Right hindlimb (tissue), 1 donor: ENCODE measurements at places on chromosomes 2 and 18.
A peak's percentile ranks its signal among the peaks of the same experiment; 100 is the strongest.

GRCh38 chr2:53103679-53104078, 663.9 kb upstream of the CHAC2 start:
- no peak for DNase-seq

- no peak for DNase-seq
These were observed 2.5 kb upstream of the PKDCC start for GRCh38 chr2:42045352-42045751.

DNA sequence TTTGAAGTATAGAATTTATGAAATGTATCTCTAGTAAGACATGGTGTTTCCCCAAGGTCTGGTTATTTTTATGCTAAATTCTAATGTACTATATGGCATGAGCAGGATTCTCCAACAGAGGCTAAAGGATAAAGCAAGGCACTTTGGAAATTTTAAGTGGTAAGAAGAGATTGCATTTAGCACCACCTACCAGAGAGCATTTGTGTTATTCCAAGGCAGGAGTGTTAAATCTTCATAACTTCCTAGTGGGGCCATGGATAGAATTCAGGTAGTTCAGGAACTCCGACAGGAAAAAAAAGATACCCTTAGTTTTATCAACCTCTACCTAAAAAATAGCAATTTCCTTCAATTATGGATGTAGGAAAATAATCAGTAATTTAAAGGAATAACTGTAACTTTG, 497.4 kb upstream of the CRIM1 start:
- no peak for DNase-seq

DNA sequence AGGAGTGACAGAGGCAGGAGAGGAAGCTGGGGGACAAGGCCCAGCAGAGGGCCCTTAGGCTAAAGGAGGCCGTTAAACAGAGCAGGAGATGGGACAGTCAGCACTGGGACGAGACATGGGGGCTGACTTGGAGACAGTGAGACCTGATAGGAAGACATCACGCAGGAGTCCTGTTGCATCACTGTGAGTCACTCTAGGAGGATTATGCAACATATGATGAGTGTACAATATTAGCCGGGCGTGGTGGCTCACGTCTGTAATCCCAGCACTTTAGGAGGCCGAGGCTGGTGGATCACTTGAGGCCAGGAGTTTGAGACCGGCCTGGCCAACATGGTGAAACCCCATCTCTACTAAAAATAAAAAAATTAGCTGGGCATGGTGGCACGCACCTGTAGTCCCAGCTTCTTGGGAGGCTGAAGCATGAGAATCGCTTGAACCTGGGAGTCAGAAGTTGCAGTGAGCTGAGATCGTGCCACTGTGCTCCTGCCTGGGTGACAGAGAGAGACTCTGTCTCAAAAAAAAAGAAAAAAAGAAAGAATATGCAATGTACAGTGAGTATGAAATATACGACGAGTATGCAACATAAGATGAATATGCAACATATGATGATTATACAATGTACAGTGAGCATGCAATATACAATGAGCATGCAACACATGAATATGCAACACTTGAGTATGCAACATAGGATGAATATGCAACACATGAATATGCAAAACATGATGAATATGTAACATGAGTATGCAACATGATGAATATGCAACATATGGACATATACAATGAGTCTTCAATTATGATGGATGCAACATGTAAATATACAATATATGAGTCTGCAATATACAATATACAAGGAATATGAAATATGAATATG, 83.3 kb upstream of the ID2 start:
- no peak for DNase-seq

DNA sequence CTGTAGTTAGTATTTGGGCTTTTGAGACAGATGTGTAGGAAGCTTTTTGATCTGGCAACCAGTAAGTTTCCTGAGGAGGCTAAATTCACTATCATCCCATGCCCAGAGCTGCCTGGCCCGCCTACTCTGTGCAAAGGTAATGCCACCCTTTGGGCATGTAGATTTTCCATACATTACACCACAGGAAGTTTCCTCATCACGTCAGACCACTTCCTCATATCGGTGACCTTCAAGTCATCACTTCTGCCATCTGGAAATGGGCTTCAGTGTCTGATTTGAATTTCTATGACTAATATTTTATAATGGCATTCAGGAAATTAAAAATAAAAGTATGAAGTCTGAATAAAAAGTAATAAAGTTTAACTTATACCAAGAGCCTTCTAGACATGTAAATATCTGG, 825.4 kb downstream of the DCDC2C start:
- DNase-seq = no peak

DNA sequence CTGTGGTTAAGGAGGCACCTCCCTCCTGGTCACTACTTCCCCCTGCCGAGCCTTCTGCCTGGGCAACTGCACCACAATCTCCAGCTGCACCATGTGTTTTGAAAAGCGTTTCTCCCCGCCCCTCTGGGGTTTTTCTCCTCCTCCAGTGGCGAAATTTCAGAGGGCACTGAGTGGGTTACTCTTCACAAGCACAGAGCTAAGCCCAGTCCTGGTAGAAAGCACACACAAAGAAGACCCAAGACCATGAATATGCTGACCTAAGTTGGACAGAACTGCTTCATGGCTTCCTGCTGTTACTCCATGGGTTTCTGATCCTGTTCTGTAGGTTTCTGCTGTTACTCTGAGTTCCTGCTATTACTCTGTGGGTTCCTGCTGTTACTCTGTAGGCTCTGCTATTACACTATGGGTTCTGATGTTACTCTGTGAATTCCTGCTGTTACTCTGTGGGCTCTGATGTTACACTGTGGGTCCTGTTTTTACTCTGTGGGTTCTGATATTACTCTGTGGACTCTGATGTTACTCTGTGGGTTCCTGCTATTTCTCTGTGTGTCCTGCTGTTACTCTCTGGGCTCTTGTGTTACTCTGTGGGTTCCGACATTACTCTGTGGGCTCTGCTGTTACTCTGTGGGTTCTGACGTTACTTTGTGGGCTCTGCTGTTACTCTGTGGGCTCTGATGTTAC, 216.6 kb downstream of the RTP5 start:
- DNase-seq = no peak

- DNase-seq = no peak
These were observed 753.0 kb downstream of the CNTNAP5 start for GRCh38 chr2:124778076-124778475.

GRCh38 chr18:57447154-57447621, 12.0 kb downstream of the ONECUT2 start:
- peak; percentile 71 for DNase-seq

DNA sequence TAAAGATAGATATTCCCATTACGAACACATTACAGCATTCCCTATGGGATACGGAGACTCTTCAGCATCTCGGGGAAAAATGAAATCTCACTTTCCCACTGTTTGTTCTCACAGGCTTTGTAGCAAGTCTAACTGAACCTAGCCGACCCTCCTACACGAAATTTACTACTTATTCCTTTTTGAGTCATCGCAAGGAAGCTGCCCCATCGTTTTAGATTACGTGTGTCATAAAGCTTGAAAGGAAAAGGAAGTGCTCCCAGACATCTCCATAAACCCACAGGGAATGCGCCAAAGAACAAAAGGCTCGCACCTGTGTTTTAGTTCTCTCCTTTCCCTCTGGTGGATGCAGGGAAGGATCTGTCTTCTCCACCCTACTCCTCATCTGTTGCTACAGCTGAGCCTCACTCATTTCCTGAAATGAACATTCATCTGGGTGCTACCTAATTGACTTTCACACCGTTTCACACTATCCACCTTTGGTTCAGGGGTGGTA, 76.2 kb upstream of the STK39 start:
- DNase-seq = no peak

DNA sequence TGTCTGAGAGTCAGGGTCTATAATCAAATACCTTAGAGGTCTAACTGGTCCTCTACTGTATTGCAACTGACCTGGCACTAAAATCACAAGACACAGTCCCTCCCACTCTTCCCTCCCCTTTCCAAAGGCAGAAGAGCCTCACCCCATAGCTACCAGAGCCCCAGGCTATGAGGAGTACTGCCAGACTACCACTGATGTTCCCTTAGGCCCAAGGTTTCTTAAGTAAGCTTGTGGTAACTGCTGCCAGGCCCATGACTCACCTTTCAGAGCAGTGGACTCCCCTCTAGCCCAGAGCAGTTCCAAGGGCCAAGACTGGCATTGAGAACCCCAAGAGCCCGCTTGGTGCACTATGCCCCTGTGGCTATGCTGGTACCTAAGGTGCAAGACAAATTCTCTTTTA, 1193.4 kb downstream of the DSC3 start:
- DNase-seq = no peak

GRCh38 chr18:45680066-45680690, 43.8 kb upstream of the SLC14A1 start:
- no peak for DNase-seq

GRCh38 chr2:38940746-38941145, 51.1 kb downstream of the ARHGEF33 start:
- no peak for DNase-seq

- no peak for DNase-seq
These were observed 24.7 kb upstream of the CEP68 start for GRCh38 chr2:65031341-65032018.

DNA sequence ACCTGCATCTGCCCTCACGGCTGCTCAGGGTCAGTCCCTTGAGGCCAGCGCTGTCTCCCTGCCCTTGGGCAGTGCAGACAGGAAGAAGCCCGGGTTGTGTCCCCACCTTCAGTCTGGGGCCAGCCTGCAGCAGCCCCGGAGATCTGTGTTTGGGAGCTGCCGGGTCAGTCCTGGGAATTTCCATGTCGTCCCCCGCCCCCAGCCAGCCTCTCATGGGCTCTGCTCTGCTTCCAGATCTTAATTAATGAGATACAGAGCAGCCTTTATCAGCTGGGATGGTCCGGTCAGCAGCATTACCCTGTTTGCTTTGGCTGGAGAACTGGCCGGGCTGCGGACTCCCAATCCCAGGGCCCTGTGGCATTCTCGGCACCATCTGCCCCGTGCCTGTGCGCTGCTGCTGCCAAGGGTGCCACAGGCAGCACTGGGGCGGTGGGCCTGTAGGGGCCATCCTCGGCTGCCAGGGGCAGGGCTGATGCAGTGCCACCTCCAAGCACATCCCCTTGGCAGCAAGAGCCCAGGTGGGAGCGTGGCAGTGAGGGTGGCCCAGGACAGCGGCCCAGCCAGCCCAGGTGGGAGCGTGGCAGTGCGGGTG, 2.4 kb downstream of the BOK start:
- DNase-seq = no peak

- no peak for DNase-seq
These were observed 58.6 kb downstream of the LPIN1 start for GRCh38 chr2:11805024-11805423.

- no peak for DNase-seq
These were observed 304.7 kb upstream of the TMEFF2 start for GRCh38 chr2:192499476-192499875.

DNA sequence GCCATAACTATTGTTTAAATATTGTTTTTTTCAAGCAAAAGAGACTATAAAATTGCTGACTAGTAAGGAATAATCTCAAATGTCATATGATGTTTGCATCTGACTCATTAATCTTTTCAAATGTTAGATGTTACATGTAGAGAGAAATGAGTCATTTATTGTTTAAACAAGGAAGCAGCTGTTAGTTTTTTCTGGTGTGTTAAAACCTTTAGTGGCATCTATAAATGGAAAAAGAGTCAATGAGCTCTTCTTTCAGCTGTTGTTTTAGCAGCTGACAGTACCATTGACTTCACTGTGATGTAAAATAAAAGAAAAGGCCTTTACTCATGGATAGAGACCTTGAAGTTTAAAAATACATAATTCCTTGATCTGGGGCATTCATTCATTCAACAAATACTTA, 1.8 kb upstream of the KLHL41 start:
- no peak for DNase-seq

DNA sequence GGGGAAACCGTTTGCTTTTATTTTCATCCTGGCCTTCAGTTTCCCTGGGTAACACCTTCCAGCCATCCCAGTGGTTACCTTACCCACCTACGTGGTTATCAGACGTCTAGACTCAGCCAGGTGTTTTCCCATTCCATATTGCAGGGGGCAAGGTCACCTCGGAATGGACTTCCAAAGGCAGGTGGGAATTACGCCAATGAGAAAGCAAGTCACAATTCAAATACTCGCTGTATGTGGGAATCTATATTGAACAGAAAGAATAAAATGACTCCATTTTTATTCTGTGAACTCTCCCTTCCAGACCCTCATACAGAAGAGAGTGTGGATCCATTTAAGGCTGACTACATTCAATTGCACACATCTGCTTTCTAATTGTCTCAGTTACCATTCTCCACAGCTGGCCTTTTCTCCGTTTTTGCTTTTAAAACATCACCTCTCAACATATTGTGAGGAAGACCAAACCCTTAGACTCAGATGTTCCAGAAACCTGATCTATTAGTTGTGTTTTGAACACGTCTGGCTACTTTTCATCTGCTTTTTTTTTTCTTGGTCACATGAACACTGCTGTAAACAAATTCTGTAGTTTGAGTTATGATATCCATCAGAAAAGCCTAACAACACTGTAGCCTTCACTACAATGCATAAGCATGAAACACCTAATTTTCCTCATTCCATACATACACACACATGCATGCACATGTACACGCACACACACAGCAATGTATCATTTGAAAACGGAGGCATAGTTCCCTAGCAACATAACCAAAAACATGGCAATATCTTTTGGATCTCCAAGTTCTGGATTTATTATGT, 59.8 kb downstream of the BCL2 start:
- DNase-seq = no peak

GRCh38 chr18:24227977-24228666, 89.3 kb downstream of the CABYR start:
- no peak for DNase-seq

GRCh38 chr2:59277671-59278070, 1036.5 kb upstream of the FANCL start:
- no peak for DNase-seq

DNA sequence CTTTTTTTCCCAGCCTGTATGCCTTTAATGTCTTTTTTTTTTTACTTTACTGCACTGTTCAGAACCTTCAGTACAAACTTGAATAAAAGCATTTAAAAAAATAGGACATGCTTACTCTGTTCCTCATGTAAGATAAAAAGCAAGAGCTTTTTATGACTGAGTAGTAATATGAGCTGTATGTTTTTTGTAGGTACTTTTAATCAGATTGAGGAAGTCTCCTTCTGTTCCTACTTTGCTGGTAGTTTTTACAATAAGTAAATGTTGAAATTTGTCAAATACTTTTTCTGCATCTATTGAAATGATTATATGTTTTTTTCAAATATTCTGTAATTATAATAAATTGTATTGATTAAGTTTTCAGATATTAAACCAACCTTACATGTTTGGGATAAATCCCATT, 189.8 kb downstream of the FAM210A start:
- no peak for DNase-seq

- no peak for DNase-seq
These were observed 189.9 kb downstream of the INO80D start for GRCh38 chr2:205895981-205896655.

- peak; percentile 32 for DNase-seq
These were observed 13.3 kb downstream of the MRPL44 start for GRCh38 chr2:223970343-223971128.

DNA sequence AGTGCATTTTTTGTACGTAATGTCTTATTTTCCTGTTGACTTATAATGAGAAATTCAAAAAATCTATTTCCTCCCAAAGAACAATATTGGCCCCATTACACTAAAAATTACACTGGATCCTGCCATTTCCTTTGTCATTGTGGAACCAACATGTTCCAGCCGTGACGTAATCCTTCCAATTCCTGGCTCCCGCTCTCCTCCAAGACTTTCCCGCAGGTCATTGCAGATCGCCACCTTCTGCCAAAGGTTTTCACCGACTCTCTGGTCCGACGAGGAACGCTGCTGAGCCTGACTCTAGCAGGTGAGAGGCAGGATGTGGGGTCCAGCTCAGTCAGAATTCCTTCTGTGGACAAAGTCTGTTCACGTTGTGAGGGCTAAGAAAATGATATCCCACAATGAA, 38.0 kb downstream of the PTGR3 start:
- DNase-seq = no peak

GRCh38 chr2:30267161-30267975, 36.0 kb downstream of the LBH start:
- no peak for DNase-seq
